A673 (cell line): ENCODE measurements at places on chromosomes 3 and 15. TPM values are rescaled to one million over a fixed set of nuclear protein-coding genes. Genes with fewer than 3 reads are reported as not detected.

HCN4 gene
- total RNA-seq, result 0.07 and 0.09 TPM in 2 replicates

CNTN3 gene
- total RNA-seq, result 1.7 and 2.6 TPM in 2 replicates

CRYGS gene
- total RNA-seq, result 3.6 and 3.9 TPM in 2 replicates

LIPC gene
- not detected in 2 replicates for total RNA-seq

PLA1A gene
- not detected in 2 replicates for total RNA-seq

USP4 gene
- 32.3 and 32.8 TPM in 2 replicates for total RNA-seq

WDR49 gene
- total RNA-seq, result not detected in 2 replicates

CKMT1B gene
- total RNA-seq, result 1.1 and 1.6 TPM in 2 replicates

A4GNT gene
- total RNA-seq, result not detected in 2 replicates

TGM4 gene
- total RNA-seq, result 0.09 TPM in 1 of 2 replicates, not detected in the other

ARID3B gene
- total RNA-seq, result 17.3 and 18.3 TPM in 2 replicates

ROBO1 gene
- 67.6 TPM in 2 replicates for total RNA-seq

GLDN gene
- total RNA-seq, result not detected in 2 replicates

CAMP gene
- not detected in 2 replicates for total RNA-seq

ZNF660 gene
- 4.1 and 5.8 TPM in 2 replicates for total RNA-seq

ROBO2 gene
- total RNA-seq, result 17.5 and 18.7 TPM in 2 replicates

ALDH1L1 gene
- total RNA-seq, result 16.9 and 17.1 TPM in 2 replicates

CAMKV gene
- total RNA-seq, result 5.4 and 6.5 TPM in 2 replicates

FBXO40 gene
- not detected in 2 replicates for total RNA-seq

RPP14 gene
- 17.4 and 18.2 TPM in 2 replicates for total RNA-seq
